ENCODE measurements at places on chromosomes 1 and 21.

- H3K27ac ChIP-seq, result no peak overlapping the region
- H3K27me3 ChIP-seq, result no peaks in the 10 kb centered on the region
- no peak for DNase-seq
- H3K36me3 ChIP-seq, result no peaks in the 10 kb centered on the region
These were observed 2.2 kb downstream of the OR10Z1 start for GRCh38 chr1:158607296-158607695.

- no peak overlapping the region for H3K27ac ChIP-seq
- DNase-seq, result no peak
- no peak overlapping the region for H3K4me3 ChIP-seq
- H3K27me3 ChIP-seq, result peaks cover 12% of the 10 kb centered on the region
- H3K4me1 ChIP-seq, result peaks cover 3% of the 10 kb centered on the region
- no peaks in the 10 kb centered on the region for H3K36me3 ChIP-seq
These were observed 13.1 kb upstream of the EVI5 start for GRCh38 chr1:92797961-92798360.

GRCh38 chr1:119506941-119507340 is at the start of gene HSD3B1:
Gene HSD3B1 (plus strand): TSS chr1:119507210. CDS start chr1:119507477, 267 bp downstream.
- no peak within 1 kb of the TSS for H3K27ac ChIP-seq
- H3K27me3 ChIP-seq, result peaks cover 4% of the 10 kb centered on the region
- DNase-seq, result no peak
- no peaks in the 10 kb centered on the region for H3K4me1 ChIP-seq

DNA sequence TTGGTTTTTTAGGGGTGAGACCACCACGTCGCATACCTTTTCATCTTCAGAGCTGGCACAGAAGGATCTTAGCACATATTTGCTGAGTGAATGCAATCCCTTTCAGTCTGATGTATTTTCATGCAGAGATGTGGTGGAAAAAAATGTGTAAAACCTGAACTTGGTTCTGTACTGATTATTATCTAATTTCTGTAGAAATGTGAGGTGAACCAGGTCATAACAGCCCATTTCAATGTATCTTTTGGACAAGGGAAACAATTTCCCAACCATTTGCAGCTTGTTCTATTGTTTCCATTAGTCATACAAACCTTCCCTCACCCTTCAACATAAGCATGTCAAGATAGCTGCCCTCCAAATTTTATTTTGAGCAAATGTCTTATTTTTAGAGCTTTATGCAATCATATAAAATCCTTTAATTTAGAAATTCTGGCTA is 46.8 kb upstream of the RUNX1 start:
- H3K4me3 ChIP-seq, result no peak overlapping the region
- DNase-seq, result no peak
- no peaks in the 10 kb centered on the region for H3K36me3 ChIP-seq

GRCh38 chr1:182301467-182302198 is 90.0 kb downstream of the GLUL start:
- H3K4me1 ChIP-seq, result no peaks in the 10 kb centered on the region
- no peaks in the 10 kb centered on the region for H3K36me3 ChIP-seq
- peaks cover 3% of the 10 kb centered on the region for H3K27me3 ChIP-seq
- no peak overlapping the region for H3K27ac ChIP-seq
- DNase-seq, result no peak

DNA sequence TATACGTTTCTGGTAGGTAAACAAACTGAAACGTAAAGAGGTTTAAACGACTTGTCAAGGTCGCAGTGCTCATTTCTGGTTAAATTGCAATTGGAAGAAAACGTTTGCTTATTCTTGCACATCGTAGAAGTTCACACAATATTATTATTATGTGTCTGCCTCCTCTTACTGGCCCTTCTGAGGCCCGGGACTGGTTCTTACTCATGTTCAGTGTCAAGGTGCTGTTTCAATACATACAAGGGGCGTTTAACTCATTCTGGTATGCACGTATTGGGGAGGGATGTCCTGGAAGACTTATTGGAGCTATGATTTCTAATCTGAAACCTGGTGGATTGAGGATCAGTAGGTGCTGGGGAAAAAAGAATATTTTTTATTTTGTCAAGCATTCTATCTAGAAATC is 932 bp downstream of the RPF1 start:
- no peak for DNase-seq
- peaks cover 14% of the 10 kb centered on the region for H3K27me3 ChIP-seq
- H3K27ac ChIP-seq, result peak overlapping the region; percentile 100
- peaks cover 25% of the 10 kb centered on the region for H3K36me3 ChIP-seq

GRCh38 chr1:215567491-215568298 is 591 bp downstream of the KCTD3 start:
- peaks cover 3% of the 10 kb centered on the region for H3K27me3 ChIP-seq
- H3K4me3 ChIP-seq, result peak overlapping the region; percentile 98
- H3K27ac ChIP-seq, result peak overlapping the region; percentile 84
- peaks cover 3% of the 10 kb centered on the region for H3K36me3 ChIP-seq
- DNase-seq, result peak; percentile 44

- peaks cover 62% of the 10 kb centered on the region for H3K4me1 ChIP-seq
- no peaks in the 10 kb centered on the region for H3K27me3 ChIP-seq
- H3K36me3 ChIP-seq, result peaks cover 62% of the 10 kb centered on the region
These were observed 22.5 kb downstream of the ITPKB start for GRCh38 chr1:226716577-226716976.

GRCh38 chr1:156492591-156493080 is 7.9 kb downstream of the MEF2D start:
- peaks cover 60% of the 10 kb centered on the region for H3K36me3 ChIP-seq
- no peaks in the 10 kb centered on the region for H3K27me3 ChIP-seq
- peaks cover 100% of the 10 kb centered on the region for H3K4me1 ChIP-seq
- H3K27ac ChIP-seq, result peak overlapping the region; percentile 99

DNA sequence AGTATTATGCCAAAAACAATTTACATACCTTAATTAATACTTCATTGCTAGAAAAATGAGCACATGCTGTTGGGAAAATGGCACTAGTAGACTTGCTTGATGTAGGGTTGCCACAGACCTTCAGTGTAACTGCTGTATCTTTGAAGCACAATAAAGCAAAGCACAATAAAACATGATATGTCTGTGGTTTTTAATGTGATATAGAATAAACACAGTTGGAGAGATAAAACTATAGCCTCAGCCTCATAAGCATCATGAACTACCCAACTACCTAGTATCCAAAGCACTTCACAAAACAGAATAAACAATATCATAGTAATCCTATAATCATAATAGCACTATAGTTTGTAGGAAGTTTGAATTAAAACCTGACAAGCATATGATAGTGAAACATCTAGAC is 143.5 kb downstream of the SYT14 start:
- H3K4me3 ChIP-seq, result no peak overlapping the region
- H3K36me3 ChIP-seq, result no peaks in the 10 kb centered on the region
- H3K27ac ChIP-seq, result no peak overlapping the region
- H3K4me1 ChIP-seq, result no peaks in the 10 kb centered on the region

DNA sequence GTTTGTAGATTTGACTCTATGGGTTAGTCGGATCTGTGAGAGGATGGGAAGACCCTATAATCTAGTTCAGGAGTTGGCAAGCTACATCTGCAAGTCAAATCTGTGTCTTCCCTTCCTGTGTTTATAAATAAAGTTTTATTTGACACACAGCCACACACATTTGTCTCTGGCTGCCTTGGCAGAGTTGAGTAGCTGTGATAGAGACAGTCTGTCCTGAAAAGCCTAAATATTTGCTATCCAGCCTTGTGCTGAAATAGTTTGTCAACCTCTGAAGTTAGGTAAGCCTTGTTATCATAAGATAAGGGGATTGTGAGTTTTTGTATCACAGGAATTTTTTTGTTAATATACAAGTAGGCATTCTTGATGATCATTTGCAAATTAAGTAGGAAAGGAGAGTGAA is 136.8 kb downstream of the NOS1AP start:
- H3K36me3 ChIP-seq, result no peaks in the 10 kb centered on the region
- H3K27ac ChIP-seq, result no peak overlapping the region
- H3K4me3 ChIP-seq, result no peak overlapping the region
- DNase-seq, result no peak

DNA sequence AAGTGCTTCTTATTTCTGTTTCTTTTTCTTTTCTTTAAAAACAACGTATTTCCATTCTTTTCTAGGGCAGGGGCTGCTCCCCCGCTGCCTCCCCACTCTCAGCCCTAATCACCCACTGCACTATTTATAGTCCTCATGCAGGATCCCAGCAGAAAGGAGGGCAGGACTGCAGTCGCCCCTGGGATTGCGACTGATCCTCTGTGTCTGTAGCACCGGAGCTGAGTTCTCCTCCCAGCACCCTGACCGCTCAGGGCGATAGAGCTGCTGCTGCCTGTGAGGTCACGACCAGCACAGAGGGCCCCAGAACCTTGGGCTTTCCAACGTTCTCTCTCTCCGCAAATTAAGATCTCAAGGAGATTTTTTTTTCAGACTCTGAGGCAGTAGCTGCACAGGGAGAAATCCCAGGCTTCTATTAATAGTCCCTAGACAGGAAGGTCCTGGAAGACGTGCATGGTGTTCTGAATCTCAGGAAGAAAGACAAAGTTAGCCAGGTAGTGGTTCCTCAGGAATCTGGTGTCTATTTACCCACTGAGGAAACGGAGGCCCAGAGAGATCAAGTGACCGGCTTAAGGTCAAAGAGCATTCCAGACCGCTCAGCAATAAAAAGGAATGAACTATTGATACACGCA is 46.8 kb downstream of the PRAMEF20 start:
- DNase-seq, result no peak
- H3K27ac ChIP-seq, result no peak overlapping the region
- H3K36me3 ChIP-seq, result no peaks in the 10 kb centered on the region
- no peak overlapping the region for H3K4me3 ChIP-seq
- H3K27me3 ChIP-seq, result peaks cover 16% of the 10 kb centered on the region

DNA sequence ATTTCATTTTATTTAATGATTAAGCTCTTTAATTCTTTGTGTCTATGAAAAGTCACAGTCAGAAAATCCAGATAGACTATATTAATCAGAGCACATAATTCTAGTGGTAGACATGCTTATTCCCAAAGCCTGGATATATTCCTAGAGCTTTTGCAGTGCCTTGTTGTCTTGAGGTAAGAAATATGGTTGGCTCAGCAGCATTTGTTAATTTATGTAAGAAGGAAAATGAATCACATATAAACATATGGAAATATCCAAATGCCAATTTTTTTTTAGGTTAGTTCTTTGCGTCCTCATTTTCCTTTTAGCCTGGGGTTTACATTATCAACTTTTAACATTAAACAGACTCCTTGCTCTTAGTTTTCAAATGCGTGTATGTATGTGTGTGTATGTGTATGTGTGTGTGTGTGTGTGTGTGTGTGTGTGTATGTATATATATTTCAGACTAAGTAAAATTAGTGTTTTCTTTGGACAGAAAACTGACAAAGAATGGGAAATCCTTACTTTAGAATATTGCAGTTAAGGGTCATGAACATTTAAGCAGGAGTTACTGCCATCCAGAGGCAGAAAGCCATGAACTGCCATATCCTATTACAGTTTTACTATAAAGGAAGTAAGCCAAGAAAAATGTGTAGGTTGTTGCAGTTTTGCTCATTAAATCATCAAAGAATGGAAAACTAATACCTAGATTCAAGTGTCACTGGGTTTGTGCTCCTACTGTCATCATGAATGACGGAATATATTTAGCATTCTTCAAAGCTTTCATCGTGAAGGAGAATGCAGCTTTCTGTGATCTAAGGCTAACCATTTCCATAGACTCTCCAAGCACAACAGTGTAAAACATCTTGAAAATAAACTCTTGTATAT is 477.1 kb upstream of the NR5A2 start:
- no peak for DNase-seq
- no peak overlapping the region for H3K4me3 ChIP-seq
- H3K36me3 ChIP-seq, result no peaks in the 10 kb centered on the region
- H3K27ac ChIP-seq, result no peak overlapping the region

DNA sequence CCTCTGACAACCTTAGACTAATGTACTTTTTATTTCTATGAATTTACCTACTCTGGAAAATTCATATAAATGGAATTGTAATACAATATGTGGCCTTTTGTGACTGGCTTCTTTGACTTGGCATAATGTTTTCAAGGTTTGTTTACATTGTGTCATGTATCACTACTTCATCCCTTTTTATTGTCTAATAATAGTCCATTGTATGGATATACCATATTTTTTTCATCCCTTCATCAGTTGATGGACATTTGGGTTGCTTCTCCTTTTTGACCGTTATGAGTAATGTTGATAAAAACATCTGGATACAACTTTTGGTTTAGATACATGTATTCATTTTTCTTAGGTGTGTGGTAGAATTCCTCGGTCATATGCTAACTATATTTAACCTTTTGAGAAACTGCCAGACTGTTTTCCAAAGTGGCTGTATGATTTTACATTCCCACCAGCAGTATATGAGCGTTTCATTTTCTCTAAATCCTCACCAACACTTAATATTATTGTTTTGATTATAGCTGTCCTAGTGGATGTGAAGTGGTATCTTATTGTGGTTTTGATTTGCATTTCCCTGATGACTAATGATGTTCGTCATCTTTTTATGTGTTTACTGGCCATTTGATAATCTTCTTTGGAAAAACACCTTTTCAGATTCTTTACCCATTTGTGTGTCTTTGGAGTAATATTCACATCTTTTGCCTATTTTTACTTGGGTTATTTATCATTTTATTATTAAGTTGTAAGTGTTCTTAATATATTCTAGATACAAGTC is 3.5 kb downstream of the RO60 start:
- no peak for DNase-seq
- H3K4me1 ChIP-seq, result peaks cover 78% of the 10 kb centered on the region
- peaks cover 8% of the 10 kb centered on the region for H3K36me3 ChIP-seq
- H3K27me3 ChIP-seq, result no peaks in the 10 kb centered on the region
- no peak overlapping the region for H3K27ac ChIP-seq
- no peak overlapping the region for H3K4me3 ChIP-seq

GRCh38 chr1:41576620-41577019 is 92.1 kb upstream of the EDN2 start:
- peaks cover 80% of the 10 kb centered on the region for H3K36me3 ChIP-seq
- no peak for DNase-seq
- H3K4me1 ChIP-seq, result peaks cover 73% of the 10 kb centered on the region
- H3K27ac ChIP-seq, result peak overlapping the region; percentile 31
- no peaks in the 10 kb centered on the region for H3K27me3 ChIP-seq

DNA sequence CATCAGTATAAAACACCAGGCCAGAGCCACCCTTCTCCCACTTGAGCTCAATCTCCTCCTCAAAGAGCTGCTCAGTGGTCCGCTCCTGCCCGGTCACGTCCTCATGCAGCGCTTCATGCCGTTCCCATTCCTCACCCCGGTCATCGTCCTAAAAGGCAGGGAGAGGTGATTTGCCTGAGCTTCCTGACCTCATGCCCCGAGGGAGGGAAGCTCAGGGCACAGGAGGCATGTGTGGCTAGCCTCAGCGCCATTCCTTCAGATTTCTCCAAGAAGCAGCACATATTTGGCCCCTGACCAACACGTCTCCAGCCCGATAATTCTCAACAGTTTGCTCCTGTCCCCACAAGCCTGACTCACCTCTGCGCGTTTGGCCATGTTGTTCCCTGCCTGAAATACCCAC is 4.2 kb upstream of the GPN2 start:
- DNase-seq, result no peak
- H3K36me3 ChIP-seq, result peaks cover 48% of the 10 kb centered on the region
- H3K27ac ChIP-seq, result peak overlapping the region; percentile 11
- peaks cover 22% of the 10 kb centered on the region for H3K4me1 ChIP-seq

DNA sequence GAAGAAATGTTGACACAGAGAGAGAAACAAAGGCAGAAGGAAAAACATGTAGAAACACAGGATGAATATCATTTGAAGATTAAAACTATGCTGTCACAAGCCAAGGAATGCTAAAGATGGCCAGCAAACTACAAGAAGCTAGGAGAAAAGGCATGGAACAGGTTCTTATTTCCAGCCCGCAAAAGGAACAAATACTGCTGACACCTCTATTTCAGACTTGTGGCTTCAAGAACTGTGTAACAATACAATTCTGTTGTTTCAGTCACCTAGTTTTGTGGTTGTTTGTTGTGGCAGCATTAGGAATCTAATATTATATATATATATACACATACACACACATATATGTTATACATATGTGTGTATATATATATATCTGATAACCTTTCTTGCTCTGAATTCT is 1543.9 kb downstream of the KCNT2 start:
- H3K36me3 ChIP-seq, result no peaks in the 10 kb centered on the region
- H3K4me3 ChIP-seq, result no peak overlapping the region
- H3K27me3 ChIP-seq, result no peaks in the 10 kb centered on the region
- no peak for DNase-seq
- no peaks in the 10 kb centered on the region for H3K4me1 ChIP-seq
- H3K27ac ChIP-seq, result no peak overlapping the region
